Posterior cingulate gyrus (tissue), 11 donors: ENCODE measurements at places on chromosomes 7 and 10.

DNA sequence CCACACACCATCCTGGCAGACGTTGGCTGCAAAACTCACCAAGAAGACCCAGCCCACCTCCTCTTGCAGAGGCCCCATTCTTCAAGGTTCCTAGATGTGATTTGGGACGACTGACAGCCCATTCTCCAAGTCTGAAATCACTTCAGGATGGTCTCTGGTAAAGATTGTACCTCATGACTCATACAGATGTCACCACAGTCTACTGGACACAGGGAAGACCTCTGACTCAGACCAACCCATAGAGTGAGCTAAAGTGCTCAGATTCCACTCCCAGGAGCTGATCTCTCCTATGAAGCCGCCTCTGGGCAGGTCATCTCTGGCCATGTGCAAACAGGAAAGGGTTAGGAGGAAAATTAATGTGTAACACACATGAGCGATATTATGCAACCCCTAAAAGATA lies 102.4 kb upstream of the VWC2 start:
- no peak for DNase-seq

GRCh38 chr7:17422966-17423365 lies 124.5 kb downstream of the AHR start:
- DNase-seq: no peak

DNA sequence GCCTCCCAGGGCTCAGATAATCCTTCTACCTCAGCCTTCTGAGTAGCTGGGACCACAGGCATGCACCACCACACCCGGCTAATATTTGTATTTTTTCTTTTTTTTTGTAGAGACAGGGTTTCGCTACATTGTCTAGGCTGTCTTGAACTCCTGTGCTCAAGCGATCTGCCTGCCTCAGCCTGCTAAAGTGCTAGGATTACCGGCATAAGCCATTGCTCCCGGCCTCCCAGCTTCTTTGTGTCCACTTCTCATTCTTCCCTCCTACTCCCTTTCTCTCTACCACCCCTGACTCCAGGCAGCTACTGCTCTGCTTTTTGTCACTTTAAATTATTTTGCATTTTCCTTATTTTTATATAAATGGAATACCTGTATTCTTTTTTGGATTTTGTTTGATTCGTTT lies 83.4 kb downstream of the PALS2 start:
- DNase-seq: no peak

GRCh38 chr7:98214811-98215321 lies 3.6 kb downstream of the BHLHA15 start:
- DNase-seq: peak; percentile 58

- no peak for DNase-seq
These were observed 594.5 kb downstream of the SDK1 start for GRCh38 chr7:3895341-3896116.

DNA sequence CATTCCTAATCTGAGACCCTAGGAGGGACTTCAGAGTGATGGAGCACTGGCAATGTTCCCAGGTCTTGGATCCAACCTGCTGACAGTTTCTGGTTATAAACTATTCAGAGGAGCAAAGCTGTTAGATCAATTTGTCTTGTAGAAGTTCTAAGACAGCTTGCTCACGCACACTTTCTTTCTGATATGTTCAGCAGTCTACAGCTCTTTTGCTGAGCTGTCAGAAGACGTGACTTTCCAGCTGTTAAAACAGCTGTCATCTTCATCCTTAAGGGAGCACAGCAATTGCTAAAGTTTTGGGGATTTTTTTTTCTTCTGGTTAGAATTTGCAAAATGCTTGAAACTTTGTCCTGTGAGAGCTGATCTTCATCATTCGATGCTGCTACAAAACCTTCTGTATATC lies 823.1 kb downstream of the SORCS1 start:
- no peak for DNase-seq

DNA sequence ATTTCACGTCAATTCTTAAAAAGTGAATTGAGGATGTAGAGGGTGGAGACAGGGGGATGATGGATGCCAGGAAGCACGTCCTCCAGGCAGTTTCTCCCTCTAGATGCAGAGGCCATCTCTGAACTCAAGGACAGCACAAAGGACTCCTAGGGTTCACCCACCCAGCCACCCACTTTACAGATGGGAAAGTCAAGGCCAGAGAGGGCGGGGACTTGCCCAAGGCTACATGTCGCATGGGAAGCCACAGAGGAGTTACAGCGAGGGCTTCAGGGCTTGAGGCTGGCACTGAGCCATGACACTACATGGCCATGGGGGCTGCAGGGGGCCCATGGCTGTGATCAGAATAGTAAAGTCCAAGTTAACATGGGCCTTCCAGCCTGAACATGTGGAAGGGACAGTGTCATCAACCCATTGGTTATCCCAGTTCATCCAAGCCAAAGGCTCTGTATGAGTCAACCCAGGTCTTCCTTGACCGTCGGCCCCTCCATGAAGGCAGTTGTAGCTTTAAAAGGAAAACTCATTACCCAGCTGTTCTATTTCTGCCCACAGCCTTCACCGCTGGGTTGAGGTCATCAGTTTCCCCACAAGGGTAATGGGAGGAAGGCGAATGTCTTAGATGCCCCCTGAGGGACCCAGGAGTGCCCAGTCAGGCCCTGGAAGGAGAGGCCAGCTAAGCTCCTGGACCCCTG lies 24.3 kb upstream of the KPNA7 start:
- no peak for DNase-seq

DNA sequence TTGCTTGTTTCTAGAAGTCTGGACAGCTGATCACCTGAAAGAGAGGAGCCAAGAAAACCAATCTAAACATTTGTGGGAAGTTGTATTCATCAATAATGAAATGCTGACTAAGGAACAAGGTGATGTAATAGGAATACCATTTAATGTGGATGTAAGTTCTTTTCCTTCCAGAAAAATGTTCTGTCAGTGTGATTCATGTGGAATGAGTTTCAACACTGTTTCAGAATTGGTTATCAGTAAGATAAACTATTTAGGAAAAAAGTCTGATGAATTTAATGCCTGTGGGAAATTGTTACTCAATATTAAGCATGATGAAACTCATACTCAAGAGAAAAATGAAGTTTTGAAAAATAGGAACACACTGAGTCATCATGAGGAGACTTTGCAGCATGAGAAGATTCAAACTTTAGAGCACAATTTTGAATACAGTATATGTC lies 39.8 kb upstream of the ZNF37A start:
- DNase-seq: no peak

DNA sequence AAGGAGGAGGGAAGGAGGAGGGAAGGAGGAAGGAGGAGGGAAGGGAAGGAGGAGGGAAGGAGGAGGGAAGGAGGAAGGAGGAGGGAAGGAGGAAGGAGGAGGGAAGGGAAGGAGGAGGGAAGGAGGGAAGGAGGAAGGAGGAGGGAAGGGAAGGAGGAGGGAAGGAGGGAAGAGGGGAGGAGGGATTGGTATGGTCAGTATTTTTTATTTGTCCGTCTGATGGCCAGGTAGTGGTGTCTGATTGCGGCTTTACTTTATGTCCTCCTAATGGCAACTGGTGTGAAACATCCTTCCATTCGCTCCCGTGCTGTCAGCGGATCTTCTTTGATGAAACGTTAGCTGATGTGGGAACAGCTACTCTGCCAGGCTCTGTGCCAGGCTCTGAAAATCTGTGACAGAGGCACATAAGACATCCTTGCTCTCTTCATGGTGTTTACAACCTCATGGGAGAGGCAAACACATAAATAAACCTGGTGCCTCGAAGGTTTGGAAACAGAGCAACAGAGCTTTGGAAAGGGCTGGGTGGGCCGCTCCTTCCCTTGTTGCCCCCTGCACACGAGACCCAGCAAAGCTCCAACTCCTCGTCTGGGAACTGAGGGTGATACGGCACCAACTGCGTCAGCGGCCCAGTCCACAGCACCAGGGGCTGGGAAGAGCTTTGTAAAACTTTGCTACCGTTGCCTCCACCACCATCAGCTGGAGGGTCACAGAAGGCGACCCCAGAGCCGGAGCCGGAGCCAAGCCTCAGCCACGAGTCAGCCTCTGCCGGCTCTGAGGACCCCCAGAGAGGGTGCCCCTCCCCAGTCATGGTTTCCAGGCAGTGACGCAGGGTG lies 40.3 kb downstream of the PDGFA start:
- DNase-seq: no peak

DNA sequence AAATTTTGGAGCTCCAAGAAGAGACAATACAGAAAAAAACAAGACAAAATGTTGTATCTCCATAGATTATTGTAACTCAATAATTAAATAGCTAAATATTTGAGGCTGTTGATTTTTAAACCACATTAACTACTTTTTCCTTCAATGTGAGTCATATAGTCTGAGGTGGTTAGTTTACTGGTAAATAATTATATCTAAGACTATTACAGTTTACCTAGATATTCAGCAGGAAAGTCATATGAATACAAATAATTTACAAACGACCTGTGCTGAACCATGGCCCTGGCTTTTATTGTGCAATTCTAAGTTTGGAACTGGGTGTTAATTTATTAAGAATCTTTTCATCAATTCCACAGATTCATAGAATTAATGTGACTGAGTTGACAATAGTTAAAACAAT lies 22.2 kb downstream of the CREB5 start:
- no peak for DNase-seq

- DNase-seq: no peak
These were observed 304.3 kb upstream of the PITRM1 start for GRCh38 chr10:3476640-3477448.
